ENCODE measurements at places on chromosomes 2 and 18.
A peak's percentile ranks its signal among the peaks of the same experiment; 100 is the strongest.

DNA sequence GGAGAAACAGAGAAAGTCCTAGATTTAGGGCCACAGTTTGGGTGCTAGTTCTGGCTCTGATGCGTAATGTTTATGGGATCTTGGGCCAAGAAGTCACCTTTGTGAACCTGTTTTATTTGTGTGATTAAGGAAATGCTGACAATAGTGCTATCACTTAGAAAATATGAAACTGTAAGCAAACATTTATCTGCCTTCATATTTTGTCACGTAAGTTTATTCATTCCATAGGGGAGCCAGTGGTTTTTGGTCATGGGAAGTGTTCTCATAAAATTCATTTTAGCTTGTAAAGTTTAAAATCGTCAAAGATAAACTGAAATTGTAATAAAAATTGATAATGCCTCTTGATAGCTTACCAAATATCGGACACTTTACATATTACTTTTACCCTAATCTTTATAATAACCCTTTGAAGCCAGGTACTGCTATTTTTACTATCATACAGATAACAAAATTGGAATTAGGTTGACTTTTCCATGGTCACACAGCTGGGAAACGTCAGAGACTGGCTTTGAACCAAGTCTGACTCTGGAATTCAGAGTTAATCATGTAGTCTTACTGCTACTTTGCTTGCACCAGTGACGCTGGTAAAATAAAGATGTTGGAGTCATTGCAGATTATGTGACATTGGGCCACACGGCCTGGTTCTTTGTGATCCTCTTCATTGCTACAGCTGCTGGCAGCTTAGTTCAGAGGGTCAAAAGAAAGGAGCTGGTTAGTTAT, 99.7 kb downstream of the ICA1L start:
- no peak for DNase-seq

DNA sequence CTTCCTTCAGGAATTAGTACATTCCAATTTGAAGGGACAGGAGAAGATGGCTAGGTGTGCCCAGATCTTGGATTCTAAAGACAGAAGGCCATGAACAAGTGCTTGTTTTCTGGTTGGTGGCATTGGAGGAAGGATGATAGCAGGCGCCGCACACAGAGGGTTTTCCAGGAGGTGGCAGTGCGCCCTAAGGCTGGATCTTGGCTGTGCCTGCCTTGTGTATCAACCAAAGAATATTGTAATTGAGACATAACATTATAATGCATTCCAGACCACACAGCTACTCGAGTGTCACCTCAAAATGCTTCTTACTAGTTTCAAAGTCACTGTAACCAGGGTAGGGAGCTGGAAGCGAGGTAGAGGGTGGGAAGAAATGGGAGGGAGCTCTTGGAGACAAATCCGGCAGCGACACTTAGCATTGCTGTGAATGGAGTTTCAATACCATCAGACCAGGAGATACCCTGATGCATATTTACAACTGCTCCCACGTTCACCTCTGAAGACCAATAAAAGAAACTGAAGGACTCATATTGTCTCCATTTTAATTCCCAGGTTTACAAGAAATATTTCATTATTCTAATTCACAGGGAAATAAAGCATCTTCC, 42.5 kb downstream of the CPO start:
- peak; percentile 57 for DNase-seq

DNA sequence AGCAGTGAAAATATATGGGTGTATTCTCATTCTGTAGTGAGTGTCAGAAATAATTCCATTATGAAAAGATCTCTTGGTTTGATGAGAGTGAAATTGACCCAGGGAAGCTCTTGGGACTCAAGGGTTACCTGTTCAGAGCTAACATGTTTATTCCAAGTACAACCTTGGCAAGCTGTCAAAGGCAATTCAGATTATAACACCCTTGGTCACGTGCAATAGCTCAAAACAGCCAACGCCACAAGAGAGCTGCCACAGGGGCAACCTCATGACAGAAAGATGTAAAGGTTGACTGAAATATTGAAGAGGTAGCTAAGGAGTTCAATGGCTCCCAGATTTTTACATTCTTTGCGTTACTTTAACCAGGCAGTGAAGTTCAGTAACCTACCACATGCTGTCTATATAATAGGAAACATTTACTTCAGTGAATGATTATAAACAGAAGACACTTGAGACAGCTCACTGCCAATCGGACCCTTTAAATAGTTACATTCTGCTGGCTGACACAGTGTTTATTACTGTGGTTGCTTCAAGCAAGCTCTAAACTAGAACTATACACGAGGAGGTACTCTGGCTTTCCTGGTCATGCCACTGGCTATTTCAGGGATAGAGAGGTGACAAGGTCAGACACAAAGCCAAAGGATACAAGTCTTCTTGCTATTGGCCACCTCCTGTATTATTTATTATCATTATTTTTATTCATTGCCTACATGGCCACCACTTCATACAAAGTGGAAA, 187.3 kb downstream of the PID1 start:
- no peak for DNase-seq

GRCh38 chr2:23135481-23136100, 249.4 kb upstream of the KLHL29 start:
- DNase-seq, result no peak

DNA sequence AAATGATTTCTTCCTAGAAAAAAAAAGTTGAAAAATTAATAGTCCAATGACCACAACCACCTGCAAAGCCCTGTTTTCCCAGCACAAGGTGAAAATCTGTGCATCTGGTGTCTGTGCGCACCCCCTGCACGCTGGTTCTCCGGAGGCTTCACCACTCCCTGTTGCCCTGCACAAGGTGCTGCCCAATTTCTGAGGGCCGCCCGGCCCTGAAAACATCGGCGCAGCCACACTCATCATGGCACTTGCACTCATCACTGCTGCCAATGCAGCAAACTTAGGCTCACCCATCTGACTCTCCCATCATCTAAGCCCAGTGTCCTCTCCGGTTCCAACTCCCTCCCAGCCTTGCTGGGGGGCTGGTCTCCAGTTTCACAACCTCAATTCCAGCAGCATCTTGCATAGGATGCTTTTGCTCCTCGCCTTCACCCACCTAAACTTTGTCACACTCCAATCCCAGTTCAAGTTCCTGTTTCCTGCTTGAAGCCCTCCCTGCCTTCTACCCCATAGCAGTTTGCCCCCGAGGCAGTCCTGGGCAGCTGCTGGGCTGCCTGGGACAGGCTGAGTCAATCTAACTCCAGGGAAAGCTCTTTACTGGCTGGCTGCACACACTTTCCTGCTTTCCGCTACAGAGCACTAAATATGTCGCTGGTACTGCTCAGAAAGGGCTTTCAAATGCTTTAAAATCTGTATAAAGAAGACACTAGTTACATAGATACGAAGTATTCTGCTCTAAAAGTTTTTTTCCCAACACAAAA, 522.5 kb upstream of the ID2 start:
- DNase-seq, result no peak

DNA sequence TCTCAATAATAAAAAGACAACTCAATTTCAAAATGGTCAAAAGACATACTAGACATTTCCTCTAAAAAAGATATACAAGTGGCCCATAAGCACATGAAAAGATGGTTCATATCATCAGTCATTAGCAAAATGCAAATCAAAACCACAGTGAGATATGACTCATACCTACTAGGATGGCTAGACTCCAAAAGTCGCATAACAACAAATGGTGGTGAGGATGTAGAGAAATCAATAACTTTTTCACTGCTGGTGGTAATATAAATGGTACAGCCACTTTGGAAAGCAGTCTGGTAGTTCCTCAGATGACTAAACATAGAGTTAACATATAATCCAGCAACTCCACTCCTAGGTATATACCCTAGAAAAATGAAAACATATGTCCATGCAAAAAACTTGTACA, 242.3 kb upstream of the NOL4 start:
- no peak for DNase-seq

- peak; percentile 54 for DNase-seq
Observed at GRCh38 chr2:159516241-159516758, 100.0 kb downstream of the BAZ2B start.

- DNase-seq, result no peak
Observed at GRCh38 chr18:28208712-28209265, 31.9 kb upstream of the CDH2 start.

DNA sequence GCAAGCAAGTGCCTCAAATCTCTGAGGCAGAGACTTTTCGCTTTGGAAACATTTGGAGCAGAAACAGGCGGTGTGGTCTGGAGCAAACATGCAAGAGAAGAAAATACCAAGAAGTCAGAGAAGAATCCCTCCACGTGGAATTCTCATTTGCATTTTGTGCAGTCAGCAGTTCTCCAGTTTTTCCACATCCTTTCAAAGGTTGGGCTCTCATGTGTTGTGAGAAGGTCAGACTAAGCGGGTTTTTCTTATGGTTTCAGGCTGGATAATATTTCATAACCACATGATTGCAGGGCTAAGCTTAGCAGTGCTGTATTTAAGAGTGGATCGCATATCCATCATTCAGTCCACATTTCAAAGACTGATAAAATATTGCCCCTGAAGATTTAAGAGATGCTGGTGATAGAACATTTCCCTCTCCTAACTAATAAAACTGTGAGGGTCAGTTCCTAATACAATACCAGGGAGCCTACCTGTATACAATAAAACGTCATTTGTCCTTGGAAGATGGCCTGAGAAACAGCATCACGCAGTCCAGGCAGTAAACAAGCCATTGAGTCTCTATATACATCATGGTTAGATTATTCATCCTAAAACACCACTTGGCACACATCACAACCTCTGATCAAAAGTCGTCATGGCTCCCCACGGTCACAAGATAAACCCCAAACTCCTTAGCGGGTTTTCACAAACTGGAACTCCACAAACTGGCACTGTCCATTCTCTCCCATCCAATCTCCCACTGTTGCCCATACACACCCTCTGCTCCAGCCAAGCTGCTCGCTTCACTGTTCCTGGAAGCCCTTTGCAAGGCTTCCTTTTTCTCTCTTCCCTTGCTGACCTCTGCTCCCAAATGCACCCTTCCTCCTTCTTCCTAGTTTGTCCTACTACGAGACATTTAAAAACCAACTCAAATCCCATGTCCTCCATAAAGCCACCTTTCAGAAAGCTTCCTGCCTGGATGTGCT, 31.5 kb downstream of the ANKRD44 start:
- no peak for DNase-seq

GRCh38 chr2:188523919-188524318, 232.2 kb downstream of the GULP1 start:
- no peak for DNase-seq

DNA sequence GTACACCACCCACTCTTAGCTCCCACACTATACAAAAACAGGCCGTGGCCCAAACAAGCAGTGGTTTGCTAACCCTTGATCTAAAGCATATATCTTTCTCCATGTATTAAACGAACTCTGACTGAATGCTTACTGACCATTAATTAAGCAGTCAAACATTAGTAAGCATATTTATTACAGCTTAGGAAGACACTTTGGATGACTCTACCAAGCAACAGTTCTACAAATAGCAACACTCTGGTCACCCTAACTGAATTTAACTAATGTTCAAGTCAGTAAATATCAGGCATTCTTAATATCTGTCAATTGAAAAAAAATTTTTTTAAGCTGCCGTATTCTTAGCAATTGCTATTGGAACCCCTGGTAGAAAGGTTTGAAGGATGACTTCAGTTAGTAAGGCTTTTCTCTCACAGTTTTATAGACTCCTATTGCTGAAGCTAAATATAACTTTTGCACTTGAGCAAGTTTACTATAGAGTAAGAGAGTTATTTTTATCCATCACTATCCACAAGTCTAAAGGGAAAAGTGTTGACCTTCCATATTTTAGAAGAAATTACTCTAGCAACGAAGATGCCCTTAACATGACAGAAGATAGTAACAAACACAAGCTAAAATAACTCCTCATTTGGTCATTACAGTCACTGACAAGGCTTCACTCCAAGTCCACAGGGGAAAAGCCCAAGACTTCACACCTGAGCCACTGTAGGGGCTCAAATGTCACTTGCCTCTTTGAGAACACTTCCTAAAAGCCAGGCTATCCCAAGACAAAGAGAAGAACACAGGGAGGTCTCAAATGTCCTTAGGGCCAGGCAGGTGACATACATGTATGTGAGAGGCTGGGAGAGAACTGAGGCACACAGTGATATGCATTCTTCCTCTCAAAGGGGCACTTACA, 74.4 kb downstream of the RTN4 start:
- DNase-seq, result no peak

DNA sequence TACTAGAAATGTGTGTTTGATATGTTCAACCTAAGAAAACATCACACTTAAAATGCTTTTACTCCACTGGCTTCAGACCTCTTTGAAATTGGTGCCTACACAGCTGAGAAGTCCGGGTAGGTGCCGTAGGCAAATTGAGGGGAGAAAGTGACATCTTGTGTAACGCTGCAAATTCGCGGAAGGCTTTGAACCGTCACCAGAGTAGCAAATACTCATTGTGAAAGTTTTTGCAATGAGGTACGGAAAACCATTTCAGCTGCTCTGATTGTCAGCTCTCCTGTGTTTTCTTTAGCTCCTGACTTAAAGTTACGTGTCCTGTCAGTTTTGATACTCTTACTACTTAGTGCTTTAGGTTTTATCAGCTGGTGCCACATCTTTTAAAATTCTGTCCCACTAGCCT, 224.5 kb downstream of the FAM210A start:
- DNase-seq, result no peak

DNA sequence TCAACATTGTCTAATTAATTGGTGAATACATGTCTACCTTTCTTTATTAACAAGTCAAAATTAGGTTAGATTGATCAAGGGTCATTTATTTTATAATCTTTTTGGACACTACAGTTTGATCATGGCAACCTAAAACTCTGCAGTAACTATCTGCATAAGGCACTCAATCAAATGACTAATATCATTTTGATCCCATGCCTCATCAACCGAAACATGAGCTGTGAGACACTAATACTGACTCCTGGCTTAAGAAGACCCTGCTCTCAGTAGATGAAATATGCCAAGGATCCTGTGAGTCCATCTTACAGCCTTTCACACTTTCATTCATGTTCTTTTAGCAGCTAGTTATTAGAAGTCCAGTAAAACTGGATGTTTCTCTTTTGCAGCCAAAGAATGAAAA, 169.4 kb upstream of the CAVIN2 start:
- DNase-seq, result no peak

DNA sequence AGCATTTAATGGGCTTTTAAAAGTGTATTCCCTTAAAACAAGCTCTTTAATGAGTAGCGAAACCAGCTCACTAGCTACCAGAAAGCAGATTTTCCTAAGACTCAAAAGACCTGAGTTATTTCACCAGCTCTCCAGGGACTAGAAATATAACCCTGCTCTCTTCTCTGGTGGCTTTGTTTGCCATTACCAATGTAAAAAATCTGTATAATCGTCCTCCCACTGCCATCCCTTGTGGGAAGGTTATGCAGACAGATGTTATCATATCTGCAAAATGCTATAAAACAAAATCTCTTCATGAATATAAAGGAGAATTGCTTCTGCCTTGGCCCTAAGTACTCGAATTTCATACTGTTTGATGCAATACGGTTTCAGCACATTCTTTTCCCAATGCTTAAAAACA, 335.2 kb downstream of the NUP35 start:
- DNase-seq, result no peak

GRCh38 chr18:59575995-59576394, 121.2 kb downstream of the CCBE1 start:
- DNase-seq, result no peak

GRCh38 chr2:73837847-73838585, 9.3 kb downstream of the STAMBP start:
- DNase-seq, result peak; percentile 60

- no peak for DNase-seq
Observed at GRCh38 chr2:135532581-135532980, 1.3 kb downstream of the R3HDM1 start.

- DNase-seq, result peak; percentile 54
Observed at GRCh38 chr2:40471866-40472265, 20.0 kb upstream of the SLC8A1 start.

All from inflammatory macrophage treated with lipopolysaccharide for 1 hour (primary cell).